Hematopoietic multipotent progenitor cell (in vitro differentiated cells): ENCODE measurements at places on chromosomes 3 and 15. TPM values are rescaled to one million over a fixed set of nuclear protein-coding genes. Genes with fewer than 3 reads are reported as not detected.

Gene IGSF11
- under 0.01 TPM for total RNA-seq

DNA sequence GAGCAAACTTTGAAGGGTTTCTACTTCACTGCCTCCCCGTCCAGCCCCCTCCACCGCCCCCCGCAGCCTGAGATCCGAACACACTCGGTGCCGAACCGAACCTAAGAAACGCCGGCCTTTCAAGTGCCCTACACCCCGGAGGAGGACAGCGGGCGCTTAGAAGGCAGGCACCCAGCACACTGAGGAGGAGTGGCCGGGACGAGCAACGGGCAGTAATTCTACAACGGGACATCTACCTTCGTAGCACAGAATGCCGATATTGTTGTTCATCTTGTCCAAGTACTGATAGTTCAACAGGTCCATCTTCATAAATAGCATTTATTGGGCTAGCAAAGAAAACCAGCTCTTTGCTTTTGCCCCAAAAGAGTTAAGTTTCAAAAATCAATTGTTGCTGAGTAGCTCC, 513 bp downstream of the VGLL4 start:
- DNase-seq, result no peak

DNA sequence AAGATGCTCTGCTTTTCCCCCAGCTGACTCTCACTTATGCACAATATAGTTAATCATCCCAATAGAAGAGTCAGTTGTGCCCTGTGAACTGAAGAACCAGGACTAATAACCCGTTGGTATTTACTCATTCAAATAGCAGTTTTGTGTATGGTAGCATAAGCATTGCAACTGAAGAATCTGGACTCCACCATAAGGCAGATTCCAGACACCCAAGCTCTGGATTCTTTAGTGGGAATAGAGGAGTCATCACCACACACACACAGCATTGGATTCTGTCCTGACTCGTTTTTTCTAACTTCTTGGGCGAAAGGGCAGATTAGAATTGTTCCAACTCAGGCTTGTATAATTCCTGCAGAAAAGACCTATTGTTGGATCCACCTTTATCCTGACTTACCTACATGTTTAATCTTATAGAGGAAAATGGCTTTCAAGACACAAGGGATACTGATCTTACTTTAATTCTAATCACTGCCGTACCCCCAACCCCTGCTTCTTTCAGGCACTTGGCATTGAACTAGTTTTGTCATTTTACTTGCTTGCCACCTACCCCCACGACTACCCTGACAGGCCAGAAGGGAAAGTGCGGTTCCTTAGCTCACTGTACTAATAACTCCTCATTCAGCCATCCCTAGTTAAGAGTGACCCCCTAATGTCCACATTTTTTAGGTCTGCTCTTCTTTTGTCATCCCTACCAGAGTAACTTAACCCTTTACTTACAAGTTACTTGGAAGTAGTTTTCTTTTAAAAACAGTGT, 42.3 kb downstream of the NKIRAS1 start:
- no peak for DNase-seq

- peak; percentile 97 for DNase-seq
Measured at GRCh38 chr15:90234096-90234988, at the start of gene GDPGP1. Gene GDPGP1, plus strand, starts transcription at chr15:90234209. Its CDS starts 6,700 bp downstream, at chr15:90240909.

DNA sequence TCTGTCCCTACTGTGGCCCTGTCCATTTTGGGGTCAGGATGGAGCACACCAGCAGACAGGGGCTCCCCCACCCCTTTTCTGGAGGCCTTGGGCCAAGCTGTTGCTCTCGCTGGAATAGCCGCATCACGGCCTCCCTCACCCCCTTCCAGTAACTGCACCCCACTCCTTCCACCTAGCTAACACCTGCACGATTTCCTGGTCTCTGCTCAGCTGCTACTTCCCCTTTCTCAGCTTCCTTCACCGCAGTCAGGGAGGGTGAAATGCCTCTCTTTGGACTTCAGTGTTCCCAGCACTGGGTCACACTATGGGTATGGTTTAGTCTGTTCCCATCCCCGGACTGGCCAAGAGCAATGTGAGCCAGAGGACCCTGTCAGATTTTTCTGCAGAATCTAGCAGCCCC, 400.2 kb downstream of the MCTP2 start:
- peak; percentile 36 for DNase-seq

Gene GP5
- total RNA-seq, result 0.27 TPM

DNA sequence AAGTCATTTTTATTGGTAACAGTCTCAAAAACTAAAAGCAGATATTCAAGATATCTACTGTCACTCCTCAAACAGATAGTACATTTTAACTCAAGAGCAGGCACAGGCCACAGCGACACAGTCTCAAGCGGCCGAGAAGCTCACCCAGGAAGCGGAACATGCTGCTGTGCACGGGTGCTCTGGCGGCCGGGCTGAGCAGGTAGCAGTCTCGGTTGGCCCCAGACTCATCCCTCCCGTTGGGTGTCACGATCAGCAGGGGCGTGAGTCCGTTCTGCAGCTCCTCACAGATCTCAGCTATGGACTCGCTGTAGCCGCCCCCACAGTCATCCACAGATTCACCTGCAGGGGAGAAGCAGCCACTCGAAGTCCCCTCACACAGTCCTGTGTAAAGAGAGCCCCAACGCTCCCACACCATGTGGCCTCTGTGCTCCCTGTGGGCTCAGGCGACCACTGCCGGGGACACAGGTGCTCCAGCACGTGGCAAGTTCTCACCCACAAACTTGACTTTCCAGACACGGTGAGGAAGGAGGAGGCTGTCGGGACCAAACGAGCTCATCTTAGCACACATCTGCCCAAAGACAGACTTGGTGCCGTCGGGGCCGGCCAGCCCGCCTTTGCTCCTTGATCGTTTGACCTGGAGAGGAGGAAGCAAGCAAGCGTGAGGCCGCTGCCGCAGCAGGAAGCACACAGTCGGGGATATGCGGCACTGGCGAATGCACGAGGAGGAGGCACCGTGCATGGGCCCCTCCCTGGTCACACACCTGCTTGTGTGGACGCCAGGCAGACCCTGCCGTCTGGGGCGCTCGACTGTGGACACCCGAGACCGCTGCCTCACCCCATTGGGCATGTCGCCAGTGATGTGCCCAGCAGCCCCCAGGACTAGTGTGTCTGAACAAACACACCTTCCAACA, 17.7 kb upstream of the OCA2 start:
- no peak for DNase-seq

- no peak for DNase-seq
Measured at GRCh38 chr3:181687731-181688130, 24.0 kb upstream of the SOX2 start.

DNA sequence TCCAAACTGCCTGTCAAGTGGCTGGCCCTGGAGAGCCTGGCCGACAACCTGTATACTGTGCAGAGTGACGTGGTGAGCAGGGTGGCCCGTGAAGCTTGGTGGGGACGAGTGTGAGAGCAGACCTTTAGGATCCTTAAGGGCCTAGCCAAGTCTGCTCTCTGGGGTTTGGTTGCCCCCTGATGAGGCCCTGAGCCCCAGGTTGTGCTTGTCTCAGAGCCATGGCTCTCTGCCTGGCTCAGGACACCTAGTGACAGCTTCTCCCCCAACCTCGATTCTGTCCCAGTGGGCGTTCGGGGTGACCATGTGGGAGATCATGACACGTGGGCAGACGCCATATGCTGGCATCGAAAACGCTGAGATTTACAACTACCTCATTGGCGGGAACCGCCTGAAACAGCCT, 14.4 kb downstream of the TYRO3 start:
- no peak for DNase-seq

DNA sequence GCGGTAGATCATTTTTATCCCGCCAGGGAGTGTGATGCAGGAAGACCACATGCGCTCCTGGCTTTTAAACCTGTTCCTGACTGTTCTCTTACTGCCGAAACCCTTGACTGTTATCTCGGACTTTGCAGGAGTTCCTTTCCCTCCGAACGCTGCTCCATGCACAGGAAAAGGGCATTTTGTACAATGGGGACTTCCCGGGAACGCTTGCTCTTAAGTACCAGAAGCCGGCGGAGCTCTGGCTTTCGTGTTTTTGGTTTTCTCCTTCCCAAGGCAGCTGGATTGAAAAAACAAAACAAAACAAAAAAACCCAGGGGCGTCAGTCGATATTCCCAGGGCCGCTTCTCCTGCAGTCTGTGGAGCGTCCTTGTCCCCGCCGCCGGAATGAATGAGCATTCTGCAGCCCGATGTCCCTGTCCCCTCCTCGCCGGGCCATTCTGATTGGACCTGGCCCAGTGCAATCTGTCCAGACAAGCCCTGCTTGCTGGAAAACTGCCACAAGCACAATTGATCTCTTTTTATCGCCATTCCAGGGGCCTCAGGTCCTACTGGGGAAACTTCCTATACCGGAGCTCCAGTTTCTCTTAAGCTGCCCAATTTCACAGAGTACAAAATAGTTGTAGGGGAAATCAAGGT, 44.8 kb downstream of the SLC6A1 start:
- DNase-seq, result no peak

- DNase-seq, result no peak
Measured at GRCh38 chr3:16666206-16666605, 61.0 kb upstream of the DAZL start.

Gene LRRC49
- 1.6 TPM for total RNA-seq

DNA sequence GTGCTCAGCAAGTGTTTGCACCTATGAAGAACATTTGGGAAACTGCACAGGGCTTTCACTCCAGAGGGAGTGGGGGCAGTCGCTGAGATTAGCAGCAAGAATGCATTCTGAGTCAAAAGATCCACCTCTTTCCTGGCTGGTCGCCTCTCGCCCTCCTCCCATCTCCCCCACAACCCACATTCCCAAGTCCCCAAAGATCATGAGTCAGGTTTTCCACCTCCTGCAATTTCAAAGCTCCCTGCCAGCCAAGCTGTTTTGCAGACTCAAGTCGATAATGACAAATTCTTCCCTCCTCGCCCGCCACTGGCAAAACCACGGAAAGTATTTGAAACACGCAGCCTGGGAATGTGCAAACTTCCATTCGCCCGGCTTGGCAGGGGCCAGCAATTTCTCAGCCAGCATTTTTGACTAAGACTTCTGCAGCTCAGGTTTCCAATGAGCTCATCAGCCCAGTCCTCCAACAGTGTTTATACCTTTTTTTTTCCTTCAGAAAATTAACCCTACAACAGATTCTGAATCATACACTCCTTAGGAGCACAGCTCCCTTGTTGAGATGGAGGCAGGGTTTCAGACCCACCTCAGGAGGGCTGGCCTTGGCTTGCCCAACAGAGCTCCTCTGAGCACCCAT, 181.4 kb downstream of the SMAD6 start:
- no peak for DNase-seq

- no peak for DNase-seq
Measured at GRCh38 chr15:99473981-99474906, 91.5 kb upstream of the MEF2A start.

DNA sequence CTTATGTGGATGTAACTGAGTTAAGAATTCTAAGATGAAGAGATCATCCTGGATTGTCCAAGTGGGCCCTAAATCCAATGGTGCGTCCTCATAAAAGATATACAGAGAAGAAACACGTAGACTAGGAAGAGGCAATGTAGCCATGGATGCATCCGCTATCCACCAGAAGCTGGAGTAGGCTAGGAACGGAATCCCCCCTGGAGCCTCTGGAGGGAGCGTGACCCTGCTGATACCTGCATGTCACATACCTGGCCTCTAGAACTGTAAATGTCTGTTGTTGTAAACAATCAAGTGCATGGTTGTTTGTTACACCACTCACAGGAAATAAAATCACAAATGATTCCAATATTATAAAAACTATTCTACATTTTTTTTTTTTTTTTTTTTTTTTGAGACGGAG, 254.5 kb upstream of the RORA start:
- no peak for DNase-seq

Gene ZCWPW2
- total RNA-seq, result under 0.01 TPM

Gene BFSP2
- total RNA-seq, result 0.27 TPM

GRCh38 chr15:70314688-70315087, 217.0 kb upstream of the TLE3 start:
- DNase-seq, result no peak

GRCh38 chr3:89859757-89860156, 752.3 kb downstream of the EPHA3 start:
- DNase-seq, result no peak

Gene MUSTN1
- total RNA-seq, result 0.27 TPM

GRCh38 chr3:28924744-28925360, 356.0 kb upstream of the RBMS3 start:
- no peak for DNase-seq

Gene ACOX2
- 5.7 TPM for total RNA-seq

Gene TP63
- total RNA-seq, result 0.27 TPM

Gene KBTBD13
- not detected for total RNA-seq

DNA sequence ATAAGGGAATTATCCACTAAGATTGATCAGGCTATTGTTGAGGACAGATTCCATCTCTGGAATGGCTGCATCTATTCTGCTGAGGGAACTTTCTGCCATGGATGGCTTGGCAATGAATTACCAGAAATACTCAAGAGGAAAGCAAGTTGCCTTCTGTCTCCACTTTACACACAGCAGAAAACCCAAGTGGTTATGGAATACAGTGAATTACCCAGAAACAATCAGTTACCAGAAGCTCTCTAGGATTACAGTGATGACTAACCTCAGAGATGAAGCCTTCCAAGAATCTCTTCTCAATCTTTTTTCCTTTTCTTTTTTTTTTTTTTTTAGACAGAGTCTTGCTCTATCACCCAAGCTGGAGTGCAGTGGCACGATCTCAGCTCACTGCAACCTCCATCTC, 183.3 kb downstream of the WDR76 start:
- no peak for DNase-seq

DNA sequence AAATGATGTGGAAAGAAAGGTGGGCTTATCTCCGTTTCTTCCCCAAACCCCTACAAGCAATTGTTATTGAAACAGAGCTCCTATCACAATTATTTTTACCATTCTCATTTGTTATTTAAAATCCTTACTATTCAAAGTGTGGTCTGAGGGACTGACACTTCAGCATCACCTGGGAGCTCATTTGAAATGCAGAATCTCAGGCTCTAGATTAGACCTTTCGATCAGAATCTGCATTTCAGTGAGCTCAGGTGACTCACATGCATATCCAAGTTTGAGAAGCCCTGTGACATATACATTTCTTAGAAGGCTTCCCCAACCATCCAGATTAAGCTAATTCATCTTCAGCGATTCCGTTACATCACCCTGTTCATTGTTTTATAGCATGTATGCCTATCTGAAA, 145.0 kb downstream of the KCNH8 start:
- DNase-seq, result no peak

DNA sequence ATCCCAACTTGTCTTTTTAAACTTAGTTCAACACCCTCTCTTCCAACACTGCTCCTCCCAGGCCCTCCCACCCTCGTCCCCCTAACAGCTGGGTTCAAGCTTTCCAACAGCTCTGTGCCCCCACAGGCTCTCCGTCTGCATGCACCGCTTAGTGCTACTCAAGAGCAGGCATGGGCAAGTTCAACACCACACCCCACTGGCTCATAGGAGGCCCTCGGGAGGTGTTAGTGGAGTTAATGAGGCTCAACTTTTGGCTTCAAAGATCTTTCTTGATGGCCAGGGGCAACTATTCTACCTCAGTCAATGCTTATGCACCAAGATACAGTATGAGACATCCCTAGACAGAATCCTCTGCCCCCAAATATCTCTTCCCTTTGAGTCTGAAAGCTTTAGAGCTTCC, 114.4 kb downstream of the ANP32A start:
- DNase-seq, result no peak
